Body of pancreas (tissue), 4 donors: ENCODE measurements at places on chromosomes 7 and 10. TPM values are rescaled to one million over a fixed set of nuclear protein-coding genes. Genes with fewer than 3 reads are reported as not detected.

The DUSP5 gene
- total RNA-seq = 9.2 TPM

The KCNMA1 gene
- 5.9 TPM for total RNA-seq

The PTPRE gene
- 6.5 TPM for total RNA-seq

GRCh38 chr7:151444632-151445031, 4.7 kb upstream of the CRYGN start:
- no peak for DNase-seq

DNA sequence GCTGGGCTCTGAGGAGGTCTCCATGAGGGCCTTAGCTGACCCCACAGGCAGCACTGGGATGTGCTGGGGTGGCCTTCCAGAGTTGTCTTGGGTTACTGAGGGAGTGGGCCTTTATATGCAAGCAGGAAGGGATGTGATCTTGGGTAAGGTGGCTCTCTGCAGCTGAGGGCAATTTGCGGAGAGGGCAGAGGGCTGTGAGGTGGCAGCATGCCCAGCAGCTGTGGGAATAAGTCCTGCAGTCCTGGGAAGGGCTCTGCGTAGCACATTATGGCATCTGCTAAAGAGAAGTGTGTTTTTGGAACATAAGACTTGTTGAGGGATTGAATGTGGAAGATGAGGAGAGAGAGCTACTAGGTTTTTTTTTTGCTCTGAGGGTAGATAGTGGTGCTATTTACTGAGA, 99.6 kb upstream of the KMT2E start:
- DNase-seq = no peak

DNA sequence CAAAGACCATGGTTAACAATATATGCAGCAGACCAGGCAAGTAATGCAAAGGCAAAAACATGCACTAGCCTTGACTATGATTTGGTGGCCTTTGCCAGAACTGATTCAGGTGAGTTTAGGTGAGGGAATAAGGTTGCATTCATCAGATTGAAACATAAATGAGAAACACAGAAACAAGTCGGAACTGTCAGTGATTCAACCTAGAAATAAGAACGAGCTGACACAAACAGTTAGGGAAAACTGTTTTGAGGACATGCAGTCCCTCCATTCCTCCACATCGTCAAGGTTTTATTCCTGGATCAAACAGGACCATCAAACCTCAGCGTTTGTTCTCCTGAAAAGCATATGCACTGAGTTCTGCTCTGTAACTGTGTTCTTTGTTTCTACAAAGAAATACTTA, 1.8 kb downstream of the ZNF248 start:
- DNase-seq = no peak

DNA sequence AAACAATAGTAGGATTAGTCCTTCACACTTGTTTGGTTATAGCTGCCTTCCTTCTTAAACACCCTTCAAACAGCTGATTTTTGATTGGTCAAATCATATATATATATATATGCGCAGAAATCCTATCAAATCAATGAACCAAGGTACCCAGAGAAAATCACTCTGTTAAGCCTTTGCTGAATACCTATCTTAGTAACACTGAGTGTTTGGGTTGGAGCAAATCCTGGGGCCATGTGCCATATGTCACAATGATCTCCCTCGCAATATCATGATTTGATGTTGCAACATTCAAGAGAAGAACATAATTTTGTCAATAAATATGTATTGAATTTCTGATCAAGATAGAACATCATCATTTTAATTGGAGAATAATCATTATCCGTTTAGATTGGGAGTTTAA, 795.6 kb downstream of the REEP3 start:
- no peak for DNase-seq

GRCh38 chr10:84537447-84537931, 209.1 kb downstream of the CCSER2 start:
- DNase-seq = peak; percentile 59

DNA sequence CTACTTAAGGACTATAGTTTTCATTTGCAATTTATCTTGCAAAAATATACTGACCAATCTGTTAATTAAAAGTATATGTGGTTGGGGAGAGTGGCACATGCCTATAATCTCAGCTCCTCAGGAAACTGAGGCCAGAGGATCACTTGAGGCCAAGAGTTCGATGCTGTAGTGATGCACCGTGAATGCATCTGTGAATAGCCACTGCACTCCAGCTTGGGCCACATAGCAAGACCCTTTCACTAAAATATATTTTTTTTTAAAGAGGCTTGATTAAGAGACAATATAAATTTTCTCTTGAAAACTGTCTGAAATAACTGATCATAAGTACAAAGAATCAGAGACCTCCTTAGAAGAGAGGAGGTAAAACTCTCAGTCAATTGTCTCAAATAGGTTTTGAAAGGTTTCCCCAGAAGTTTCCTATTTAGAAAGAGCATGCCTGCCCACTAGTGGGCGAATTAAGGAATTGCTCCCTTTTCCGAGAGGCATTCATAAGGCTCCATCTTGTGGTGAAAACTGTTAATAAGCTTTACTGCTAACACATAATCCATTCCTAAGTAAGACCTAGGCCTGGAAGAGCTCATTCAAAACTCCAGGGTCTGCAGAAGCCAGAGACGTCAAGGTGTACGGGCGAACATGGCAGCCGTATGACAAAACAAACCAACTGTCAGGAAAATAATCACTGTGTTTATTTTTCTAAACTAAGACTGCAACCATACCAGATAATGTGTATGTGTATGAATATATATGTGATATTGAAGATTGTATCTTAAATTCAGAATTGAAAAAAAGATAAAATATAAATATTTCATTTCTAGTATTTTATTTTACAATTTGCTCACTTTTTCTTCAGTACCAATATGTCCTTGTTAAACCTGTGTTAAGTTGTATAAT, 6.8 kb upstream of the TAS2R40 start:
- peak; percentile 76 for DNase-seq

DNA sequence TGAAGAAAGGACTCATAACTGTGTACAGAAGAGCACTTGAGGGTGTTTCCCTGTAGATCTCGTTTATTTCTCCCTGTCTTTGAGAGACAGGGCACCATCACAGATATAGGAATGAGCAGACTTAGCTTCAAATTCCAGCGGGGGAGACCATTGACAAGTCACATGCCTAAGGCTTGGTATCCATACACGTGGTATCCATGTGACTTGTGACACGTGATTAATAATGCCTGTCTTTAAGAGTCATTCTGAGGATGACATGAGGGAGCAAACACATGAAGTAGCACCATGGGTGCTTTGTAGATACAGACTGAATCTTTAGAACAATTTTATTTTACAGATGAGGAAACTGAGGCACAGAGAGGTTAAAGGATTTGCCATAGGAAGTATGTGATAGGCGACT, 292.3 kb downstream of the POU6F2 start:
- DNase-seq = no peak
